Dorsolateral prefrontal cortex (tissue), 122 donors: ENCODE measurements at places on chromosomes 16 and 17.

DNA sequence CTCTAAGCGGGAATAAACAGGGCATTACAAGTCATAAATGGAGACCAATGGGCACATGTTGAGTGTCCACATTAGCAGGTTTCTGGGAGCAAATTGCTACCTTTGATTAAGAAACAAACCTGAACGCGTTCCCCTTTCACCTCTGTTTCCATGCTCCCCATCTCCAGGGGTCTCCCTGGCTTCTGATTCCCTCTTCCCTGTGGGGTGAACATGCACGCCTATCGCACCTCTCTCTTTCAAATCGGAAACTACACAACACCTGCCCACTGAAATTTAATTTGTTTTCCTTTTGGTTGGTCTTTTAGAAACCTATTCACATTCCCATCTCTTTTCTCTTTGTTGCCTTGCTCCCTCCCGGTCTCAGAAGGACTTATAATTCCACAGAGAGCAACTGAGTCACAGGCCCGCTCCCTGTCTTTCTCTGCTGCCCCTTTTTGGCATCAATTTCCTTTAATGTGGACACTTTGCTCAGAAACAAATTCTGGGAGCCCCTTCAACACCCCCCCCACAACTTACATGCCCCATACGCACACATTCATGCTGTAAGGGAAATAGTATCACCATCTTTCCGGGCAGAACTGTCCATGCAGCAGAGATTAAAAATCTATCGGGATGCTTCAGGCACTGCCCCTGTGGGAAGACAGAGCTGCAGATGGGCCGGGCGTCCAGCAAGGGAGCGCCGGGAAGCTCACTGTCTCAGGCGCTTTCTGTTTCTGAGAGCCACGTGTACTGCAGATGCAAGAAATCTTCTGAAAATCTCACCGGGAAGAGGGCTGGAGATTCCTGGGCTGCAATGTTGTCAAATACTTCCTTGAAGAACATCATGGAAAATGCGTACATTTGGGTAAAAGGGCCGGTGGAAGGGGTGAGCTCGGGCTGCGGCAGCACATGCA lies 7.2 kb upstream of the FOXF1 start:
- no peak for DNase-seq

GRCh38 chr17:75849724-75850123 lies 5.4 kb downstream of the WBP2 start:
- no peak for DNase-seq

GRCh38 chr17:2179615-2180295 lies 123.8 kb downstream of the SMG6 start:
- DNase-seq: peak; percentile 55

DNA sequence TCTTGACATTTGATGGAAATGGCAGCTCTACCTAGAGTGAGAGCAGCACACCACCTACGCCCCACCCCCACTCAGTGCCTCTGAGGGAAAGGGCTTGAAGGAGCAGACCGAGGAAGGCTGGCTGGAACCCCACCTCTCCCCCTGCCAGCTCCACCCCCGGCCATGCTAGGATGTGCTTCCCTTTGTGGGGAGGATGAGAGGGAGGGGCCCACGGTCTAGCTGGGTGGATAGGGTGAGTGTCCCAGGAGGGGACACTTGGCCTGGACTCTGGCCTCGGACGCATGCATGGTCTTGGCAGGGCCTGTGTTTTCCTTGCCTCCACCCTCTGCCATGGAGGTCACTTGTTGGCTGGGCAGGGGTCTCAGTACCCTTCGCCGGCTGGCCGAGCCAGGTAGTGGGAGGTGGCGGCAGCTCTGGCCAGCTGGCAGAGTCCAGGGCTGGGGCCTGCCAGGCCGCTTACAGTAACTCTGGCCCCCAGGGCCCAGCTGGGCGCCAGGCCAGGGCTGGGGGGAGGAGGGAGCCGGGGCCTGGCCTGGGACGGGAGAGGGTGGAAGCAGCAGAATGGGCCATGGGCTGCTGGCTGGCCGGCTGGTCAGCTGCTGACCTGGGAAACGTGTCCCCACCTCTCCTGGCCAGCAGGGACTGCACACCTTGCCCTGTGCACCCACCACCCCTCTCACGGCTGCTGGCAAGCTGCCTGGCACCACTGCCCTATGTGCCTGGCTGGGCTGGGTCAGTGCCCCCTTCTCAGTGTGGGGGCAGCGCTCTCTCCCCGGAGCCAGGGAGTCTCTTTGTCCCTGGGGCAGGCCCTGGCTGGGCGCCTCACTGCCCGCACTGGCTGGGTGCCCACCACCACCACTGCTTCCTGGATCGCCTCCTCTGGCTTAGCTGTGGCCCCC lies 23.0 kb downstream of the RARA start:
- no peak for DNase-seq

DNA sequence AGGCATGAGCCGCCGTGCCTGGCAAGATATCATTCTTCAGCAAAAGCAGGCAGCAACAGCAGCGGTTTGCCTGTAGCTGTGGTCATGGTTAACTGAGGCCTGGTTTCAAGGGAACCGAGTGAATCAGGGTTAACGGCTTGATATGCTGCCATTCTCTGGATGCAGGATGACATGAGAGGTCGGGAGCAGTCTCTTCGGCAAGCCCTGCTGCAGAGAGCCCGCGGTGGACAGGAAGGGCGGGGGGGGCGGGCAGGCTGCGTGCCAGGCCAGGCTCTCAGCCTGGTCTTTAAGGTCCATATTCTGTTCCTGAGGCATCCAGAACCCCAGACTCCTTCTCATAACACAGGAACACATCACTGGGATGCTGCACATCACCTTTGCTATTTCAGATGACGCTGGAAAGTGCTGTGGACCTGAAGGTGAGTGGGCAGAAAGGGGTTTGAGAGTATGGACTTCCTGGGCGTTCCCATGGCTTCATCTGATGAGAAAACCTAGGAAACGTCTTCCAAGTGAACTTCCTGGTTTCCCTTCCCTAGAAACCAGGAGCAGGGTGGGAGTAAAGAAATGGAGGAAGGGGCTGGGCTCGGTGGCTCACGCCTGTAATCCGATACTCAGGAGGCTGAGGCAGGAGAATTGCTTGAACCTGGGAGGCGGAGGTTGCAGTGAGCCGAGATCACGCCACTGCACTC lies 165.6 kb upstream of the RPH3AL start:
- no peak for DNase-seq

DNA sequence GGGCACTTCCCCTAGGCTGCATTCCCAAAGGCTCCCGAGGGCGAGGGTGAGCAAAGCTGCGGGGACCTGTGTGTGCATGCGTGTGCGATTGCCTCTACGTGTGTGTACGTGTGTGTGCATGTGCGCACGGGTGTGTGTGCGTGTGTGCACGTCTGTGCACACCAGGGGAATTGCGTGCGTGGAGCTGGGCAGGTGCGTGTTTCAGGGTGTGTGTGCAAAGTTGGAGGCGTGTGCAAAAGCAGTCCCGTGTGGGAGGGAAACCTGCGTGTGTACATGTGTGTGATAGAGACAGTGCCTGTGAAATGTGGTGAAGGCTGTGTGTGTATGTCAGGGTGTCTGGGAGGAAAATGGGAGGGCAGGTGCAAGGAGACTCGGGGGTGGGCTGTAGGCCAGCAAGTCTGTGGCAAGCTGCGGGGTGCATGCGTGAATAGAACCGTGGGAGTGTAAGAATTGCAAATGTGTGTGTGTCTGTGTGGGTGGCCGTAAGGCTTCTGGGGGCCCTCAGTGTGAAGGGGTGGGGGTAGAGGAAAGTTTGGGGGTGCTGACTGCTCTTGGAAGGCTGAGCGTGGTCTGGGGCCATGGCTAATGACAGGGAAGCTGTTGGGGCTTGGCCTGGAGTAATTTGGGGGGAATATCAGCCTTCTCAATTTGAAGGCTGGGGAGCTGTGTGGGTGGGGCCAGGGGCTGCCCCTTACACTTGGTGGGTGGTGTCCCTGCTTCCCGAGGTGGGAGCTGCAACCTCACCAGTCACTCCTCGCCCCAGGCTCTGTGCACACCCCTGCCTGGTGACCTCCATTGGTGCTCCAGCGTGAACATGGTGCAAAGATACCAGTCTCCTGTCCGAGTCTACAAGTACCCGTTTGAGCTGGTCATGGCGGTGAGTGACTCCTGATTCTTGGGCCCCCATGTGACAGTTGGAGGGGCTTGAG lies 644 bp downstream of the SEC14L5 start:
- DNase-seq: no peak

DNA sequence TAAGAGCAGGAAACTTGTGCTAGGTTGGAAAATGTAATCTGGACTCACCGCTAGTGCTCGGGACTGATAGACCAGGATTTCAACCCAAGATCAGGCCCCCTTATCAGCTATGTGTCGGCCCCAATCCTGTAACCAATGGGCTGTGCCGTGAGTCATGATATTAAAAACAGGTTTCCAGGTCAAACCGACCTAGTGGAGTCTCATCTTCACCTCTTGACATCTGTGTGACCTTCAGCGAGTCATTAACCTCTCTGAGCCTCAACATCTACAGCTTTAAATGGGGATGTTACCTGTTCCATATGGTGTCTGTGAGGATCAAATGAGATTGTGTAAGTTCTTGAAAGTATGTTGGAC lies 512 bp downstream of the PMM2 start:
- no peak for DNase-seq

GRCh38 chr17:9350080-9350479 lies 225.5 kb downstream of the STX8 start:
- DNase-seq: no peak

DNA sequence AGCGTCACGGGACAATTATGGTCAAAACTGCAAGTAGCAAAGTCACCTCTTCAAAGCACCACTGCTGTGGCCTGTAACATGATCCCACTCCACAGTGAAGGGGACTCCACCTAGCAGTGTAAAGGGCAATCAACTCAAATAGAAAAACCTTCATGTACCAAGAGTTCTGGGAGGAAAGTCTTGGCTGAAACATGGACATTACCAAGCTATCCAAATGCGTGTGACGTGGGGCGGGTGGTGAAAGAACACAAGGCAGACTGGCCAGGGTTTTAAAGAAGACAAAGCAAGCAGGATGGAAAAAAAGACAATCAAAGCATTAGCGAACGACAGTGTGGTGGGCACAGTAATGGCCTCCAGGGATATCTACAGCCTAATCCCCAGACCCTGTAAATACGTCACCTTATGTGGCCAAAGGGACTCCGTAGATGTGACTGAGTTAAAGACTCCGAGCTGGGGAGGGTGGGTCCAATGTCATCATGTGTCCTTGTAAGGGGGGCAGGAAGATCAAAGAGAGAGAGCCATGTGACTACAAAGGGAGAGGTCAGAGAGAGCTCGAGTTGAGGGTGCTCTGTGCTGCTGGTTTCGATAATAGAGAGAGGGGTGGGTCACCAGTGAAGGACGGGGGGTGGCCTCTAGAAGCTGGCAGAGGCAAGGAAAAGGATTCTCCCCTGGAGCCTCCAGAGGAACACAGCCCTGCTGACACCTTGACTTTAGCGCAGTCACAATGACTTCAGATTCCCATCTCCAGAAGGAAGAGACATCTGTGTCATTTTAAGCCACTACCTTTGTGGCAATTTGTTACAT lies 6.0 kb downstream of the HSDL1 start:
- no peak for DNase-seq

- DNase-seq: no peak
Observed at GRCh38 chr16:80518436-80518835, 22.4 kb upstream of the DYNLRB2 start.

- DNase-seq: no peak
Observed at GRCh38 chr17:1539811-1540210, 22.8 kb downstream of the PITPNA start.

DNA sequence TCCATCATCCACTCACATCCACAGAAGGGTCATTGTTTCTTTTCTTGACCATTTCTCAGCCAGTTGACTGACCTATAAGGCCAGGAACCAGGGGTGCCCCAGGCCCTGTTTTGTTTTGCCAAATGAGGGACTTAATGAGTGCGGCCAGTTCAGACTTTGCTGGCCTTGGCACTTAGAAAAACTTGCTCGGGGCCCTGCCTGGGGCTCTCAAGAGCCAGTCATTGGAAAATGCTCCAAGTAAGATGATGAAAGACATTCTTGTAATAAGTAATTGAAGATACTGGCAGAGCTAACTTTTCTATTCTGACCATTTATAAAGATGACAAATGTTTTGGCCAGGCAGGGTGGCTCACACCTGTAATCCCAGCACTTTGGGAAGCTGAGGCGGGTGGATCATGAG lies 29.0 kb upstream of the CLEC18B start:
- no peak for DNase-seq

- DNase-seq: no peak
Observed at GRCh38 chr17:32142857-32143526, 690 bp downstream of the RHOT1 start.

DNA sequence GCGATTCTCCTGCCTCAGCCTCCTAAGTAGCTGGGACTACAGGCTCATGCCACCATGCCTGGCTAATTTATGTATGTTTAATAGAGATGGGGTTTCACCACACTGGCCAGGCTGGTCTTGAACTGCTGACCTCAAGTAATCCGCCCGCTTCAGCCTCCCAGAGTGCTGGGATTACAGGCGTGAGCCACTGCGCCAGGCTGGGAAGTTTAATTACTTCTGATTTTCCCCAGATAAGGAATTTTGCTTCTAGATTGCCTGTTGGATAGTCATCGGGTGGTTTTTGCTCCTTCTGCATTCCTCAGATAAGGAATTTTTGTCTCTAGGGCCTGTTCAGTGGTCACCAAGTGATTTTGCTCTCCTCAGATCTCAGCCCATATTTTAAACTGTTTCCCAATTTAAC lies 112.5 kb downstream of the MAP2K4 start:
- no peak for DNase-seq

- no peak for DNase-seq
Observed at GRCh38 chr16:65733721-65734120, 611.9 kb upstream of the CDH11 start.

DNA sequence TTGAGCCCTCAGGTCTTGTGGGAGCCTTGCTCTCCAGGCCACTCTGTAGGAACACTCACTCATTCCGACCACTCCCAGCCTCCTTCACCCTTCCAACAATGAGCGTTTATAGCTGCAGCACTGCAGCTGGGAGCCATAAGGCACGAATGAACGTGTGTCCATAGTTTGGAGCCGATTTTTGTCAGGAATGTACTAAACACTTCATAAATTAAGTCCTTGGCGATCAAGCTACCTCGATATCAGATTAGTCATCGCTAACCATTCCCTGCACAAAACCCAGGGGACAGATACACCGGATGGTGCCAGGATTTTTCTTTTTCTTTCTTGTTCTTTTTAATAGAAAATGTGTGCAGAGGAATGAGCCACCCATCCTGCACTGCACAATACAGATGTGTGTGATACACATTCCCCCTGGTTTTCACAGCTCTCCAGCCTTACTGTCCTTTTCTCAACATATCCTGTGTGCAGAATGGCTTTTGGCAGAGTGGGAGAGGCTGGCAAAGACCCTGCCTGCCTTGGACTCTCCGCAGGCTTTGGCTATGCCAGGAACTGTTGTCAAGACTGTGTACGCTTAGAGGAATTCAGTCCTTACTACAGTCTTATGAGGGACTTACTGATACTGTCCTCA lies 68.4 kb upstream of the ELAC2 start:
- DNase-seq: peak; percentile 45

- DNase-seq: no peak
Observed at GRCh38 chr17:29177871-29178749, 2.1 kb downstream of the MYO18A start.

- DNase-seq: no peak
Observed at GRCh38 chr16:31487071-31487719, 4.3 kb downstream of the SLC5A2 start.
